ENCODE measurements at places on chromosomes 3 and 15.

GRCh38 chr15:31391687-31392671 is 65.3 kb downstream of the KLF13 start:
- peak; percentile 82 for DNase-seq

DNA sequence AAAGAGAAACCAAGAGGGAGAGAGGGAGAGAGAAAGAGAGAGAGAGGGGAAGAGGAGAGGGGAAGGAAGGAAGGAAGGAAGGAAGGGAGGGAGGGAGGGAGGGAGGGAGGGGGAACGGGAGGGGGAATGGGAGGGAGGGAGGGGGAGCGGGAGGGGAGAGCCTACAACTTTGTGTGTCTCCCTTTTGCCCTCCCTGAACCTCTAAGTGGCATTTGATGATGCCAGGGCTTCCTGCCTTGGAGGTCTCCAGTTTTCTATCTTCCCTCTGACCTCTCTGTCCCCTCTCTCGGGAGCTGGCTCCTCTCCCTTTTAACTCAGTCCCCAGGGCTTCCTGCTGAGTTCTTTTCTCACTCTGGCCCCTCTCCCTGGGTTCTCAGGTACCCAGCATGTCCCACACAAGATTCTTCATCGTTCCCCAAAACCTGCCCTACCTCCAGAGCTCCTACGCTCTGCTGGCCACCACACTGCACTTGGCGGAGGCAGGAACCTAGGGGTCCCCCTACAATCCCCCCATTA is 12.5 kb upstream of the FAM174B start:
- no peak for DNase-seq

GRCh38 chr3:169624533-169624972 is 39.0 kb downstream of the MECOM start:
- DNase-seq: no peak

GRCh38 chr15:39407116-39407515 is 173.8 kb upstream of the THBS1 start:
- DNase-seq: no peak

DNA sequence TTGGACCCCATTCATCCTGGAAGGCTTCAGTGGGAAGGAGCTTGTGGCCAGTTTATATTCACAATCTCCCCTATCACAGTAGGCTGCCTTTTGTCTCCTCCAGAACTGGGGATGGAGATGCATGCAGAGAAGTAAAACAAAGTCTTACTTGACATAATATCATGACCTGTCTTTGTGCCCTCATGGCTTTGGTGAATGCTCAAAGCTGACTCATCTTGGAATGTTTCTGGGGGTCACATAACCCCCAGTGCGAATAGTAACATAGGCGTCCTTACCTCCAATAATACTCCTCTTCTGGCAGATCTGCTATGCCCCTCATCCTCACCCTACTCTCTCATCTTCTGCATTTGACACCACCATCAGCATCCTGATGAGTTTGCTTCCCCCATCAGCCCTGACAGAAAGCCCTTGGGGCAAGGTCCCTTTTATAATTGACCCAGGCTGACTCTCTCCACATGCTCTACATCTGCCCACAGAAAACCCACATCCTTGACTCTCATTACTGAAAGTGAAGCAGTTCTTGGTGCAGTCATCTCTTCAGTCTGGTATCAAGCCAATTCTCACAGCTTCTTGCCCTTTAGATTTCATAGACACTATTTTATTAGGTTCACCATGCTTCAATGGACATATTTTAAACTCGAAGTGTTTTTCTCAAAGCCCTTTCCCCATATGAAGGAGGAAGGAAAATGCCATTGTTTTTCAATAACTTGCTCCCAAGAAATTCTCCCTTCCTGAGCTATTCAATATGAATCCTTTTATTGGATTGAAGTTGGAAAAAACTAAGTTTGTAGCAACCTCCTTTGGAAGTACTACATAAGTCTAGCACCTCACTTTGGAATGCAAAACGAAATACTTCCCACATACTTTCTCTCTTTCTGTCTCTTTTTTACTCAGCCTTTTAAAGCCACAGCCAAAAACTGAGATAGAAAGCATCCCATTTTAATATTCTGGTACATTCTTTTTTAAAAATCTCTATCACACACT is 36.6 kb downstream of the OSTN start:
- no peak for DNase-seq

- no peak for DNase-seq
Observed at GRCh38 chr3:143832433-143832832, 15.8 kb downstream of the SLC9A9 start.

- no peak for DNase-seq
Observed at GRCh38 chr3:14301558-14301957, 100.8 kb upstream of the SLC6A6 start.

- no peak for DNase-seq
Observed at GRCh38 chr3:7800006-7800780, 701.4 kb upstream of the LMCD1 start.

DNA sequence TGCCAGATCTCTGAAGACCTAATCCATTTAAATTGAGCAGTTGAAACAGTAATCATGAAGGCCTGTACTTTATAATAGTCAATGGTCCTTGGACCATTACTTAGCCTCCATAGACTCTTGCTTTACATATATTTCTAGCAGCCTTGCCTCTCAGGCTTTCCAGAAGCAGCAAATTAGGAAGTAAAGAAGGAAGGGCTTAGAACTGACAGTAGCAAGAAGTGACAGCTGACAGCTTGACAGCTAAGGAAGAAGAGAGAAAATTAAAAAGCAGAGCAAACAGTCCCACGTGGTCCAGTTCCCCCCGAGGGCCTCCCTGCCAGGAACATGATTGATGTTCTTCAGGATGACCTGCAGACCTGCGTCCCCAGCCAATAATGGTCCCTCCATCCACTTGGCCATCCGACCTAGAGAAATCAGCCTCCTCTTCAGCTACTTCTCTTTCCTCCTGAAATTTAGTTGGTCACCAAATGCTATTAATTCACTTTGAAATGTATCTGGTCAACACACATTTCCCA is 15.0 kb upstream of the PSMD6 start:
- no peak for DNase-seq

DNA sequence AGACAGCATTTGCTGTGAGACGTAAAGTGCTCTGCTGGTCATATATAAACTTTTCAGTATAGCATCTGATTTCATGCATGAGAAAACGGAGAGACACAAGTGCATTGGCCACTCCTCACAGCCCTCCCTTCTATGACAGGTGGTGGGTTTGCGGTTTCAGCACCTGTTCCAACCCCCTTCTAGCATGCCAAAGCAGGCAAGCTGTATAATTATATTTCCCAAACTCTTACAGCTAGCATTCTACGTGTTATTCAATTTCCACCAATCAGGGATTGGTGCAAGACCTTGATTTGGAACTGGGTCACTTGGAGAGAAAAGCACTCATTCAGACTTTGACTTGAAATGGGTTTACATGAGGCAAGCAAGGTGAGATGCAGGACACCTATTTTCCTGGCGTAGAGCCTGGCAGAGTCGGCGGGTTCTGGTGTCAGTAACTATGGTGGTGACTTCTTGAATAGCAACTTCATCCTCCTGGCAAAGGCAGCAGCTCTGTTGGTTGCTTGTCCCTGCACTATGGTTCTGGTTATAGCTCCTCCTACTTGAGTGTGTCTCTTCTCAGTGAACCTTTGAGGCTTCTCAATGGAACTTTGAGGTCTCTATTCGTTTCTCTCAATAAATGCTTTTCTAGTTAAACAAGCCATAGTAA is 356.5 kb downstream of the TBL1XR1 start:
- DNase-seq: no peak

DNA sequence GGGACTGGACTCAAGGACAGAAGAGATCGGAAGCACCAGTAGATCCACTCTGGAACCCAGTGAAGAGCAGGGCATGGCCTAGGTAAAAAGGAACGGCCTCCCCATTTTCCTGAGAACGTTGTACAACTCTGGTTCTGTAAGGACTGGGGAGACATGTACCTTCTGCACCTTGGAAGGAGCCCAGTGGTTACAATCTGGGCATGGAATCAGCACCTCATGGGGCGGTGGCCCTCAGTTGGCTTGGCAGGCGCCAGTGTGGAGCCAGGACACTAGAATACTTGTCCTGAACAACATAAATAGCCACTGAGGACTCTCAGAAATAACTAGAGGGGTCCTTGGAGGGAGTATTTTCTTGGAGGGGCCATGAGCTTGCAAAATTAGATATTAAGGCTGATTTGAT is 25.6 kb downstream of the EAF1 start:
- no peak for DNase-seq

DNA sequence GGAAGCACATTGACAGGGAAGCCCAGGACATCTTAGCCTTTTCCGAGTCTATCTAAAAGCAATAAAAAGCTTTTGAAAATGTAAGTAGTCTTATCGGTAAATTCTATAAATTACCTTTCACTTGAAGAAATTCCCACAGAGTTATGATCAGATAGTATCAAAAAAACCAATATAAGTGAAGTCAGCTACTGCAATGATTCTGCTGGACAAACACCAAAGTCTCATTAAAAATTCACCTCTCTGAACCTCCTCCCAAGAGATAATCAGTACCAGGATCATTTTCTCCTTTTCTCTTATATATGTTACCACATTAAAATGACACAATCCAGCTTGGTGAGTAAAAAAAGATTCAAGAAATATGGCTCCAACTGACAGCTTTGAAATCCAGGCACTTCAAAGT is 69.2 kb downstream of the FRMD5 start:
- no peak for DNase-seq

DNA sequence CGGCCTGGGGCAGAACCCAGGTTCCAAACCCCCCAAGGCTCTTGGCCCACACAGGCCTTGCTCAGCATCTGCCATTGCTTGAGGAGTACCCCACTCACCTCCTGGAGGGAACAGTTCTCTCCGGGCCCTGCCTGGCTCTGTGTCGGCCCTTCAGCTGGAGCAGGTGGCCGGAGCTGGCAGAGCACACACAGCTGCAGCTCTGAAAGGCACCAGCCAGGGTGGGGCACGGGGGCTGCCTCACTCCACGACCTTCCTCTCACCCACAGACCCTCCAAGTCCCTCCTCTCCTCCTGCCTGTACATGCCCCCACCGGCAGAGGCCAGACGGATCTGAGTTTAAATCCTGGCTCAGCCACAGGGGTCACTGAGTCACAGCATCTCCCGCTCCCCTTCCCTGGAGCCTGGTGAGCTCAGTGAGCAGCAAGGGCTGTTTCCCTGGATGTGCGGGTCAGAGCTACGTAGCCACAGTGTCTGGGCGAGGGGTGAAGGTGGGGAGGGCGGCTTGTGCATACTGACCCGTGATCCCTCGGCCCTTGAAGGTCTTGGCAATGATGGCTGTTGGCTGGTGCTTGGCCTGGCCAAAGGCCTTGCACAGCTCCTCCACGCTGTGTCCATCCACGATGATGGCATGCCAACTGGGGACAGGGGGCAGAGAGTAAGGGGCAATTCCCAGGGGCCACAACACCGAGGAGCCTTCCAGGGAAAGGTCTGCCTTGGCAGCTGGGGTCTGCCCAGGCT is 23.0 kb downstream of the TKT start:
- DNase-seq: no peak

Data from CD4-positive, alpha-beta T cell treated with Interleukin-1 beta for 1 hour (primary cell).